Activated naive CD8-positive, alpha-beta T cell treated with anti-CD3 and anti-CD28 coated beads for 36 hours (primary cell): ENCODE measurements at places on chromosomes 4 and X. TPM values are rescaled to one million over a fixed set of nuclear protein-coding genes. Genes with fewer than 3 reads are reported as not detected.

Gene MAGEB10
- total RNA-seq: not detected

Gene IL21
- not detected for total RNA-seq

Gene LRIT3
- total RNA-seq: 0.08 TPM

Gene NKX3-2
- total RNA-seq: not detected

Gene TADA2B
- total RNA-seq: 10.3 TPM

Gene TLL1
- total RNA-seq: not detected

Gene TRIM60
- not detected for total RNA-seq

Gene TKTL2
- not detected for total RNA-seq

Gene OPHN1
- not detected for total RNA-seq

Gene ADGRG4
- total RNA-seq: not detected

Gene SPANXA2
- total RNA-seq: not detected

Gene TEX13D
- total RNA-seq: not detected

Gene MAGEC1
- total RNA-seq: not detected

Gene NSUN7
- 0.28 TPM for total RNA-seq

Gene NLRP2B
- total RNA-seq: not detected

Gene ZNF157
- total RNA-seq: 0.78 TPM

Gene CLDN22
- not detected for total RNA-seq

Gene TRO
- total RNA-seq: 5.9 TPM

Gene RNF128
- not detected for total RNA-seq
